B cell (primary cell): ENCODE measurements at places on chromosomes 1 and 21.

DNA sequence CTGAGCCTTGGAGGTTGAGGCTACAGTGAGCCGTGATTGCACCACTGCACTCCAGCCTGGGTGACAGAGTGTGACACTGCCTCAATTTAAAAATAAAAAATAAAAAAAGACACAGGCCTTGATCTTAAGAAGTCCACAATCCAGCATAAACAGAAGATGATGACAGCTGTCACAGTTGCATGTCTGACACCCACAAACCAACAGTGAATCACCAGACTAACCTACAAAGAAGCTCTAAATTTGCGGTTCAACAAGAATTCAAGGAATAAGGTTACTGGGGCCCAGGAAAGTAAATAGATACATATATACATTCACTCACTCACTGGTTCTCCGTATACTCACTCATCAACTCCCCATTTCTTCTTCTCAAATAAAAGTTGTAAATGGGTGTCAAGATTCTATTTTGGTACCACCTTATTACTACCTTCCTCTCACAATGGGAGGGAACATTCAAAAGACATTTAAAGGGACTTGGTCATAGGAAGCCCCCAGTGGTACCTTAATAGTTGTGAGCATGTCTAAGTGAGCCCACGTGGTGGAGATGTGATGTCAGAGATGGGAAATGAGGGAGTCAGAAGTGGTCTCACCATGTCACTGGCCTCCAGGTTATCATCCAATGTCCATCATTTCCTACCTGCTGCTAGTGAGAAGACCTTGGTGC, 66.9 kb upstream of the PRDX6 start:
- peak; percentile 41 for DNase-seq

GRCh38 chr1:106526650-106527049, 529.8 kb upstream of the PRMT6 start:
- no peak for DNase-seq

- no peak for DNase-seq
Measured at GRCh38 chr1:180264595-180264994, 34.5 kb downstream of the LHX4 start.

GRCh38 chr21:17201741-17202260, 311.0 kb upstream of the CXADR start:
- DNase-seq = no peak

DNA sequence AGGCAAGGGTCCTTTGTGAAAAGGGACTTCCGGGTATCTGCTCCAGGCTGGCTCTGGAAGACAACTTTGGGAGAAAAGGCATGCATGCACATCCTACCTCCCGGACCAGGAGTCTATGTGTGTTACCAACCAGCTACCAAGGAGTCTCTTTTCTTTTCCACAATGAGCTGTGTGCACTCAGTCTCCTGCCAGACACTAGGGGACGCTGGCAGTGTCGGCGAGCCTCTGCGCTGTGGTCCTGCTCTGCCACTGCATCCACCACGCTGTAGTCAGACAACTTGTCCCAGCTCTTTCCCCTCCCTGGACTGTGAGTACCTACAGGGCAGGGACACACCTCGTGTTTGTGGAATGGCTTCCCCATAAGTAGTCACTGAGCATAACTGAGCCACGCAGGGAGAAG, 5.1 kb upstream of the SSR2 start:
- DNase-seq = peak; percentile 43

DNA sequence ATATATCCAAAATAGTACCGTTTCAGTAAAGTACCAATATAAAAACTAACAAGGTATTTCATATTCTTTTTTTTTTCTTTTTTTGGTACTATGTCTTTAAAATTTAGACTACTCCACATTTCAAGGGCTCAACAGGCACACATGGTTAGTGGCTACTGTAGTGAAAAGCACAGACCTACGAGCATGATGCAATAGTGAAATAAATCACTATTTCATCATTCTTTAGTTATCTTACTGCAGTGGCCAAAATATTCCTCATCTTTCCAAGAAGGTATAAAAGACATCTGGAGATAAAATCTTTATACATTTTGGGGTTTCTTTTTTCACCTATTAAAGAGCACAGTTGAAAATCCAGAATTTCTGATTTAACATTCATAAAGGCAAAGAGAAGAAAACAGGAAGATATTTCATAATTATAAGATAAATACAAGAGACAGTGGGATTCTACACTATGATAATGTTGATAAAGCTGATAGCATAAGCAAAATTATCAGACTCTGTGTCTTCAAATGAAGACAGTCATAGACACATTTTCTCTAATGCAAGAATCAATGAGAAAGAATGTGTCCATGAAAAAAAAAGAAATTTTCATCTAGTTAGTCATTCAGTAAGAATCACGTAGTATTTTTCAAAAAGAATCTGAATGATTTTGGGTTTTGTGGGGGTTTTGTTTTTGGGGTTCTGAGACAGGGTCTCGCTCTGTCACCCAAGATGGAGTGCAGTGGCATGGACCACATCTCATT, 41.9 kb downstream of the CEP170 start:
- DNase-seq = no peak

GRCh38 chr1:66476774-66477173, 57.2 kb upstream of the SGIP1 start:
- no peak for DNase-seq

GRCh38 chr1:28521502-28522164, 15.8 kb downstream of the RCC1 start:
- DNase-seq = no peak

DNA sequence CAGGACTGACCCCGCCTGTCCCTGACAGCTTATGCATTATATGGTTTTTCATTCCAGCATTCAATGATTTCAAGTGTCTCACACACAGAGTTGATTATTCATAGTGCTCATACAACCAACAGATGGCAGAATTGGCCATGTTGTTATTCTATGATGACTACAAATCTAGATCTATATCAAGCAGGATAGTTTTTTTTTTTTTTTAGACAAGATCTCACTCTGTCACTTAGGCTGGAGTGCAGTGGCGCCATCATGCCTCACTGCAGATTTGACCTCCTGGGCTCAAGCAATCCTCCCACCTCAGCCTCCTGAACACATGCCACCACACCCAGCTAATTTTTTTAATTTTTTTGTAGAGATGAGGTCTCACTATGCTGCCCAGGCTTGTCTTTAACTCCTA, 40.1 kb upstream of the LRRC8D start:
- peak; percentile 25 for DNase-seq

DNA sequence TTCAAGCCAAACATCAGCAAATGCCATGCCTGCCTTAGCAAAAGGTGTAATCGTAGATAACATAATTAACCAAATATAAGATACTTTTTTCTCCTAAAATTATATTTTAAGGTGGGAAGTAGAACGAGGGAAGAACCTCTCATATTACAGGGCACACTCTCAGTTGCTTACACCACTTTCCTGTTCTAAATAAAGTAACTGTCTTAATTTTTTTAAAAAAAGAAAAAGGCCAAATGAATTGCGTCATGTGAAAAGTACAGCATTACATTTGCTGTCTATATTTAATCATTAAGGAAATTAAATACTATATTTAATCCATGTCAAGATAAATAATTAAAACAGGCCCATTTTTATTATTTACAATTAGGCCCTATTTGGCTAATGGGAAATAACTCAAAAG, 23.7 kb downstream of the JAK1 start:
- DNase-seq = no peak

DNA sequence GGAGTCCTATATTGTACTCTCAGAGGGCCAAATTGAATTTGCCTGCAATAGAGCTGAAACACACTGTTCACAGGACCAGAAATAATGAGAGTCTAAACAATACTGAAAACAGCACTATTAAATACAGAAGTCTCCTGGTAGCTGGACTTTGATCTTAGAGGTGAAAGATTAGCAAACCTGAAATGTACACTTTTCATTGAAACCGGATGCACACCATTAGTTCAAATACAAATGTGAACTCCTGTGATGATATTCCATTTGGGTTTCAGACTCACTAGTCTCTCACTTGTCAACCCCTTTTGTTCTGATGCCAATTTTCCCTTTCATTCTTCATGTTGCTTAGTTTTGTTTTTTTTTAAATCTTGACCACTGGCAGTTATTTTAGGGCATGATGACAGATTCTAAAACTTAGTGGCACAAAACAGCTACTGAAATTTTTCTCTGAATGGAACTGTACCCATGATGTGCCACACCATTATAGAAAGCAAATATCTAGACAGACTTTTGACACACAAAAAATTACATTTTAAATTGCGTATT, 5.9 kb upstream of the TNFSF4 start:
- no peak for DNase-seq

- no peak for DNase-seq
Measured at GRCh38 chr1:172980456-172980855, 70.3 kb downstream of the TNFSF18 start.

GRCh38 chr1:234260578-234260977, 112.7 kb upstream of the COA6 start:
- no peak for DNase-seq

DNA sequence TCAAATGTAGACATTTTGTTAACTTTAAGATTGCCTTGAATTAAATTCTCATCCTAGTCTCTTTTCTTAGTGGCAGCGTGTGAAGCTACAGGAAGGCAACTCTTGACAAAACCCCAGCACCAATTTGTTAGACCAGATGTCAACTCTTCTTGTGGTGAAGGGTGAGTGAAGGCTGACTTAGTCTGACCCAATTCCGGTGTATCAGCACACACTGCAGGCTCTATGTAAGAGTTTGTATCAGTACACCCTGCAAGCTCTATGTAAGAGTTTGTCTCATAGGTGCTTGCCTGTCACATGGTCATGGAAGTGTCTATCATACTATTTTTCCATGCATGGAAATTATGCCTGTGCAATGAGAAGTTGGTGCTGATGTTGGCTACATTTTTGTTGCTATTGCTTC, 16.8 kb downstream of the CR2 start:
- DNase-seq = no peak

- no peak for DNase-seq
Measured at GRCh38 chr1:59183749-59184317, 113.1 kb upstream of the FGGY start.

GRCh38 chr1:177190308-177190970, 19.7 kb downstream of the BRINP2 start:
- no peak for DNase-seq

GRCh38 chr1:226887006-226887405, 16.6 kb downstream of the PSEN2 start:
- DNase-seq = no peak

- no peak for DNase-seq
Measured at GRCh38 chr1:165895451-165895871, 68.0 kb downstream of the UCK2 start.

- no peak for DNase-seq
Measured at GRCh38 chr1:226557424-226557823, 8.9 kb downstream of the STUM start.

DNA sequence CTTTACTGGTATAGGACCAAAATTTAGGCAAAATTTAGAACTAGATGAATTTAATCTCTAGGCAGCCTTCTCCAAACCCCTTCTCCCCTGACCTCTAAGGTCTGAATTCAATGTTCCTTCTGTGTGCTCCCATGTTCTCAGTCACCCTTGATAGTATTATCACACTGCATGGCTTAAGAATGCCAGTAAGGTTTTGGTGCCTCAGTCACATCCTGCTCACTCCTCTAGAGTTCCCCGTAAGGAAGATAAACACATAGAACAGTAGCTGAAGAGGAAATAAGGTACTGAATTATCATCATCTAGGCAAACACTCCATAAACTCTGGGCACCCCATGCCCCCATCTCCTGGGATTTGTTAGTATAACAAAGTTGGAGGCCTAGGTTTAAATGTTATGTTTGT, 18.2 kb downstream of the PRRX1 start:
- DNase-seq = no peak

GRCh38 chr1:153771841-153772593, 3.2 kb upstream of the SLC27A3 start:
- DNase-seq = peak; percentile 31

- DNase-seq = no peak
Measured at GRCh38 chr1:26585471-26585870, 55.9 kb downstream of the RPS6KA1 start.

DNA sequence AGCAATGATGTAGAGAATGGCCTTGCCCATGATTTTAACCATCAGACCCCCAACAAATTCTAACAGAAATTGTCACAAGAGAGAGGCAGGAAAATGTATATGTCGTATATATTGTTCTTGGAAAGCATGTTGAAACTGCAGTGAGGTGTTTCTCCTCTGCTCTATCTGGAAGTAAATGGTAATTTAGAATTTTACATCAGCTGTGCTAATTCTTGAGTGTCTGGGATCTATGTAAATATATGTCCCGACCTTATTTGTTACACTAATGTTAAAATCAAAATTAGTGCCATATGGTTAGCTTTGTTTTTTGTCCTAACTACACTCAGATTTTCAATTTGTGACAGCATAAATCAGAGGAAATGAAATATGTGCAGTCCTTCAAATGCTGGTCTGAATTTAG, 20.5 kb downstream of the ZBTB21 start:
- DNase-seq = no peak

- peak; percentile 64 for DNase-seq
Measured at GRCh38 chr1:22428672-22429071, 23.0 kb upstream of the ZBTB40 start.

GRCh38 chr1:236681219-236681618, 5.1 kb upstream of the ACTN2 start:
- no peak for DNase-seq

DNA sequence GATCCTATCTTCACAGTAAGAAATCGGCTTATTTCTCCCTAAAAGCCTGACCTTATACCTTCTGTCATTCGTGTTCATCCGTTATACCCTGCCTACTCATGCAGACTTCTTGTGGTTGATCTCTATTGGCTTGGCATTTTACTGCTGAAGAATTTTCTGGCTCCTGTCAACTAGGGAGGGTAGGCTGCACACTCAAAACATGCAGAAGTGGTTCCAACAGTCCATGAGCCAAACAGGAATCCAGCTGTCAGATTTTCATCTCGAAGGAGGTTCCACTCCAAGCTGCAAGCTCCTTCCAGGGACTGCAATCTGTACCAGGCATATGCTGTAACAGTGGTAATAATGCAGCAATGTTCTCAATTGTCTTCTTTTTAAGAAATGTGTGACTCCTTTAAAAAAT, 10.1 kb downstream of the DNAJC11 start:
- DNase-seq = no peak

GRCh38 chr1:188270497-188270896, 1441.7 kb downstream of the PLA2G4A start:
- DNase-seq = no peak

GRCh38 chr1:195328102-195328501, 1280.1 kb downstream of the KCNT2 start:
- DNase-seq = no peak

- peak; percentile 83 for DNase-seq
Measured at GRCh38 chr21:42465008-42465802, 30.8 kb downstream of the RSPH1 start.

- DNase-seq = no peak
Measured at GRCh38 chr1:165551469-165551868, 7.7 kb downstream of the LRRC52 start.

DNA sequence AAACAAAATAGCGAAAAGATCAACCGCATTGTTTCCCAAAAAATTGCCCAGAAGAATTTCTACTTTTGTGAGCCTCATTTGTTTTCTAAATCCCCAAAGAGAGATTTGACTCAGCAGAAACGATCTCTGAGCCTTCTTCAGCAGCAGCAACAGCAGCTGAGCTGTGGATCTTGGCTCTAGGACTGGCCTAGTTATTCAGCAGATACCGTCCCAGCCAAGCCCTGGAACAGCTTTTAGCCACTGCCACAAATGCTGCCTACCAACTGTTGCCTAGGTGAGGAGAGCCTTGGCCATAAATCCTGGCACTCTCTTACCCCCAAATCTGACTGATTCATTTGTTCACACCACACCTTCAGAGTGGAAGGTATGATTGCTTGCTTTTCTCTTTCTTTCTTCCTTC, 320.1 kb downstream of the TGFB2 start:
- DNase-seq = no peak

- DNase-seq = no peak
Measured at GRCh38 chr1:89943846-89944781, 50.8 kb upstream of the ZNF326 start.
